ENCODE measurements at places on chromosomes 12 and 14.

GRCh38 chr12:72612171-72612570 is 340.0 kb downstream of the TRHDE start:
- DNase-seq = peak; percentile 3

DNA sequence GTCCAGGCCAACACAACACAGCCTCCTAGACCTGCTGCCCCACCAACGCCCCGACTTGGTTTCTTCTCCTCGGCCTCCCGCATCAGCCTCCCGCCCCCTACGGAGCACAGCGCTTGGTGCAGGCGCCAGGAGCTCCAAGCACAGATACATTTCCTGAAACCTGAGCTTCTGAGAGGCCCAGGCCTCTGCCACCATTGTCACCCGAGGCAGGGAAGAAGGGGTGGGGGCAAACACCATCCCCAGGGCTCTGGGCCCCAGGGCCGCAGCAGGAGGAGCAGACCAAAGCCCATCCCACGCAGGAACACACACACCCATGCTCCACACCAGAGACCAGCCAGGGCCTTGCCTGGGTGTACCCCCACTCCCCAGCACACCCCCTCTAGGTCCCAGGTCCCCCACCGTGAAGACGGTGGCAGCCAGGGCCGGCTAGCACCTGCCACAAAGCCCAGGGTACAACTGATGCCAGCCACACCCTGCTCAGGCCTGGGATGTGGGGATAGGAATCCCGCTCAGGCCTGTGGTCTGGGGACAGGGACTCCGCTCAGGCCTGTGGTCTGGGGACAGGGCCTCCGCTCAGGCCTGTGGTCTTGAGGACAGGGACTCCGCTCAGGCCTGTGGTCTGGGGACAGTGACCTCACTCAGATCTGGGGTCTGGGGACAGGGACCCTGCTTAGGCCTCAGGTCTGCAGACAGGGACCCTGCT is 5.4 kb downstream of the JAG2 start:
- no peak for DNase-seq

DNA sequence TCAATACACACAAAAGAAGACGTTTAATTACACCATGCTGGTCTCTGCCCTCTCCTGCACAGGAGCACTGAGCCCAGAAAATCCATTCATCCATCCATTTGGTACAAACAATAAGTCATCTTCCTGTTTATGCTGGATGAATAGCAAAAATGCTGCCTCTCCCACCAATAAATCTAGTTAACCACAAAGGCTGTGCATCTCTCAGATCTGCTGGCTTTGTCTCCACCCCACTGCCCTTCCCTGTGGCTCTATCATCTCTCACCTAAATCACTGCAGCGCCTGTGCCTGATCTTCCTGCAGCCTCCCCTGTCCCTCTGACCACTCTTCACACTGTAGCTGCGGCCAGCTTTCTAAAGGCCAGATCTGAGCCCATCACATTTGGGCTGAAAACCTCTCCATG is 72.9 kb upstream of the DDX11 start:
- peak; percentile 34 for DNase-seq

GRCh38 chr12:69840727-69841126 is 15.7 kb downstream of the MYRFL start:
- DNase-seq = no peak

DNA sequence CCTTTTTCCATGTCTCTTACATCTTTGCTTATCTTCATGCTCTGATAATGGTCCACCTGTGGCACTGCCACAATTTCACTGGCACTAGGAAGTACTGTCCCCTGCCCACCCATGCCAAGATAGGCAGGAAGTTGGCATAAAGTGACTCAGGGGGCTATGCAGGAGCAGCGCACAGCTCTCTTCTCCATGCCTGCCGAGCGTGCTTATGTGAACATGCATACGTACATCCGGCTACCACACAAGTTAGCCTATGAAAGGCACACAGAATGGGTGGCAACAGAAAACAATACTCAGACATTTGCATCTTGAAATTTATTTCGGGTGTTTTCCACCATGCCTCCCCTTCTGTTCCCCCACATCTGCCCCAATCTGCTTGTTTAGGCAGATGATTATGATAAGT is 174.4 kb upstream of the GZMB start:
- DNase-seq = no peak

DNA sequence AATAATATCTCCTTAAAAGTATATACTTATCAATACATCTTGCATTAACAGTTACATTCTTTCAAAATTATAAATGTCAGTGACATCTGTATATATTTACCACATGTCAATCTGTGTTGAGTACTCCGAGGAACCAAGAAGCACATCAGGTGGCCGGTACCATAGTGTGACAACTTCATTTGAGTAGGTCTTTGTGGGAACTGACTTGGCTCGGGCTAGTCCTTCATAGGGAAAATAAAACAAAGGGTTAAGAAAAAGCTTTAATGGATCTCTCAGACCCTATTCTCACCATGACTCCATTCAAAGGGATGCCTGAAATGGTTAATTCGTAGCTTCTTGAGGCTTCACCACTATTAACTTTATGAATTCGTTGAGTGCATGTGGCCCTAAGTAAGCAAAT is 94.9 kb downstream of the ELK3 start:
- no peak for DNase-seq

DNA sequence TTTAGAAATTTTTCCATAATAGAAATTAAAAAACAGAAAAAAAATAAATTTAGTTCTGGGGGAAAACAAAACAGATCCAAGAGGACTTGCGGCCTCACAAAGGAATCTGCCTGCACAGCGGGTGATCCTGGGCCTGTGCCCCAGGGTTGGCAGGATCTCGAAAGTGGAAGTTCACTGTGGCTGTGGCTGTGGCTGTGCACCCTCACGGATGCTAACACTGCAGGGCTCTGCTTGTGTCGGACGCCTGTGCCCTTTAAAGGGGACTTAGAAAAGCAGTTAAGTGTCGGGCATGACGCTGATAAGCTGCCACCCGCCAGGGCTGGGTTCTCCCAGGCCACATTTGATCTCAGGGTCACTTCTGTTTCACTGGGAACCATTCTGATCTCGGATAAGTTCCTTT is 209.1 kb downstream of the TTC7B start:
- no peak for DNase-seq

DNA sequence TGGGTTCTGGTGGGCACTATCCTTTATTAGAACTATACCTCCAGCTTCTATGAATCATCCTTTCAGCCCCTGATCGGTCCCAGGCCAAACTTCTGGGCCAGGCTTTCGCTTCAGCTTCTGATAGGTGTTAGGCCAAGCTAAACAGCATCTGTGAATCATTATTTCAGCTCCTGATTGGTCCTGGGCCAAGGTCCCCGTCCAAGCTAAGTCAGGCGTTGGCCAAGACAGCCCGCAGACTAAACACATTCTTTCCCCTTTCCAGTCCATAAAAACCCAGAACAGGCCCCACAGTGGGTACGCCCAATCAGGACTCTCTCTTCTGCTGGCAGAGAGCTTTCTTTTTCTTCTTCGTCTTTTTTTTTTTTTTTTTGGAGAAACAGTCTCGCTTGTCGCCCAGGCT is 1808.9 kb upstream of the SEL1L start:
- DNase-seq = peak; percentile 12

DNA sequence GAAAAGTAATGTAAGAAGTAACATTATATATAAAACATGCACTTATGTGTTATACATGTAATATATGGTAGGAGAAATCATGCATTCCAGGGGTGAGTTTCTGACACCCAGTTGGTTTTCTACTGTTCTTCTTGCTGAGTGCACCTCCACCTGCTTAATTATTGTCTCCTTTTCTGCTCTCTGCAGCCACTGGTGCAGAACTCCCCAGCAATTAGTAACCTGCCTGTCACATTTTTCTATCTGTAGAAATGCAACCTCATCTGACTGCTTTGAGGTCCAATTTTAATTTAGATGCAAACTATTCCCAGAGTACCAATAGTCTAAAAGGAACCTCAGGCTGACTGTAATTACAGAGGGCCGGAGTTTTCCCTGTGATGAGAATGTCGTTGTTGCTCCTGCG is 842.1 kb downstream of the AACS start:
- DNase-seq = no peak

DNA sequence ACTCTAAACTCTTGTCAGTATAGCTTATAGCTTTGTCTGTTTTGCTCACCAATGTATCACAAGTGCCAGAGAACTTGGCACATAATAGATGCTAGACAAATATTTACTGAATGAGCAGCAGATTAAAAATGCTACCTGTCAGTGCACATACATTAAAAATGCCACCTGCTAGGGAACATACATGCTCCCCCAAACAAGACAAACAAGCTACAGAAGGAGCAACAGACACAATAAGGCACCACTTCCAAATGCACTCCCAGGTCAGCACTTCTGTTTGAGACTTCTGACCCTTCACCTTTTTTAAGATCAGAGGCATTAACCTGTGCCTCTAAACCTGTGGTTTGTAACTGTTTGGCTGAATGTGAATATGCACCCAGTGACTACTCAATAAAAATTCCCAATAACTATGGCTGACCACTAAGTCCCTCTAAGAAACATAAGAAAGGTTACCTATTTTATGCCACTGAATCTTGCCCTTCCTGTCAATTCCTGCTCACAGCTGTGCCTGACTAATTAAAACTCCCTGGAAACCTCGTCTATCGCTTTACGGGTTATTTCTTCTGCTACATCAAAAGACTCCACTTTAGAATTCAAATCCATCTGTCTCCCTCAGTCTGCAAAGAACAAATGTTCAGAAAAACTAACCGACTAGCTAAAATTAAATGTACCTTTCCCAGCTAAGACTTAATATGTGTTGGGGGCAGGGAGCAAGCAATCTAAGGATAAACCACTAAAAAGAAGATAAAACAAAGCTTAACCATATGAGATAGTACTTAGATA is 41.0 kb downstream of the HECTD4 start:
- no peak for DNase-seq

- no peak for DNase-seq
These were observed 69.5 kb downstream of the BCL11B start for GRCh38 chr14:99202516-99202915.

DNA sequence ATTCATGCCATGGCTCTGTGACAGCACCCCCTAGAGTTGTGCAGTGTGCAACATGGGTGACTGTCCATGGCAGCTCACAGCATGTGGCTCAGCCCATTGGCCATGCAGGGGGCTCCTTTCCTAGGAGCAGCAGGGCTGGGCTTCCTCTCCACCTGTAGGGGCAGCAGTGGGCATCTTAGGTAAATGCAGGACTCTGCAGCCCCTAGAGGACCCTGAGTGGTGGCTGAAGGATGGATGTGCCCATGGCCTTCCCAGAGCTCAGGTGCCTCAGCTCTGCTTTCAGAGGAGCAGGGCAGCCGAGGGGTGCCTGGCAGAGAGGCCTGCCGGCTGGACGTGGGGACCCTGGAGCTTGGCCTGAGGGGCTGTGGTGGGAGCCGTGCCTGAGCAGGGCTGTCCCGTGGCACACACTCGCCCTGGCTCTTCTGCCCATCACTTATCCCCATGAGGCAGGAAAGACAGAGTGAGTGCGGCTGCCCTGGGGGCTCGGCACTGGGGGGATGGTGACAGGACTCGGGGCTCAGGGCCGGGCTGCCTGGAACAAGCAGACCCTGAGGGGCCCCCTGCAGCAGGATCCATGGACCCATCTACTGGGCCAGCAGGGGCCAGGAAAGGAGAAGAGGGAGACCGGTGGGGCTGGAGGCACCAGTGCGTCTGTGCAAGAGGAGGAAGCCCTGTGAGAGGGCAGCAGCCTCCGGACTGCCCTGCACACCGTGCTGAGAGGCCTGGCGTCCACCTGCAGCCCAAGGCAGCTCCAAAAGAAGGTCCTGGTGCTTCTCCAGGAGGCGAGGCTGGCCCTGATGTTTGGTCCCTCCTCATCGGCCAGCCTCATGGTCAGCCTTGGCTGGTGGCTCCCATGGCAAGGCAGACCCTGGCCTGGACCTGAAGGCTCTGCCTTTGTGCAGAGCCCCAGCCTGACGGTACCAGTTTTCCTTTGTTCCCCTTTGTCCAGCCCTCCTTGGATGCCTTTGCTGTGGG is 7.6 kb downstream of the ADSS1 start:
- no peak for DNase-seq

GRCh38 chr14:96979611-96980074 is 182.5 kb downstream of the VRK1 start:
- DNase-seq = no peak

- no peak for DNase-seq
These were observed 56.8 kb downstream of the PAPLN start for GRCh38 chr14:73293782-73294781.

All from fibroblast of skin of abdomen (primary cell).